ENCODE measurements at places on chromosomes 7 and 10.

- DNase-seq: no peak
Measured at GRCh38 chr10:30420266-30420665, 13.7 kb upstream of the MAP3K8 start.

- DNase-seq: no peak
Measured at GRCh38 chr7:120332433-120332832, 59.5 kb downstream of the KCND2 start.

GRCh38 chr10:60611291-60611747 is 167.0 kb upstream of the CDK1 start:
- no peak for DNase-seq

GRCh38 chr7:120926943-120927346 is 23.6 kb upstream of the ING3 start:
- DNase-seq: no peak

- DNase-seq: no peak
Measured at GRCh38 chr10:12195281-12195602, 449 bp downstream of the NUDT5 start.

DNA sequence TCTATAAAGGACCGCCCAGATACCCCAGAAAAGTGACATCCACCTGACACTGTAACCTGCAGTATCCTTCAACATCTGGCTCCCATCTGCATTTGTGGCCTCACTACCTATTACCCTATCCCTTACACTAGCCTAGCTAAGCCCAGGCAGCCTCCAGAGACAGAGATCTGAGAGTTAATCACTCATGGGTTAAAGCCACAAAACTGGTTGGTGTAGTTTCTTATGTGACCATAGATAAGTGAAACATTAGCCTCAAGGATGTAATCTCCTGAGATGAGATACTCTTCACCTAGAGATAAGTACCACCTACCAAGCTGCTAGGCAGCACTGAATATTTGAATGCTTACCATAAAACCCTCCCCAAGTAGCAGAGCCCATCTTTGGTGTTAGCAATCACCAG is 35.4 kb downstream of the CTTNBP2 start:
- no peak for DNase-seq

DNA sequence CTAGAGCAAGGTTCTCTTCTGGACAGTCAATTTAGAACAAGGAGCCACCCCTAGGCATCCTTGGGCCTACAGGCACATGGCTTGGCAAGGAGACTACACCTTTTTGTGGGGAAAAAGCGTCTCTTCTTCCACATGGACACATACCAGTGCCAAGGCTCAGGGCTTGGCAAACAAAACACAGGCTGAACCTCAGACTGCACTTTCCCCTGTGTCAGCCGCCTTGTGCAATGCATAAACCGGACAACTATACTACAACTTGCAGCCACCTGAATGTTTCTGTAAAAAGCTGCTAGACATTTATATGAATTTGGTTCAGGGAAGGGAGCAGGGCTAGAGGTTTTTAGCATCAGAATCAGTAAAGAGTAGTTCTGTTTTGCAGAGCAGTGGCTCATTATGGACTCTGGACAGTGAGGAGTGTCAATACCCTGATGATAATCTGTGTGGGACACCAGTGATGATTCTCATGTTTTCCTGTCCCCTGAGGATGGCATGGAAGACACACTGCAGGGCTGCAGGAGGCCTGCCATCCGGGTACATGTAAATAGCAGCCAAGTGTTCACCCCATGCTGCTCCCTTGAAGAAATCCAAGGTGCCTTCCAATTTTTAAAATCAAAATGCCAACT is 118.9 kb downstream of the GATA3 start:
- no peak for DNase-seq

GRCh38 chr7:159177284-159177953 is 32.8 kb upstream of the VIPR2 start:
- DNase-seq: no peak

- DNase-seq: no peak
Measured at GRCh38 chr7:47498229-47499056, 83.5 kb downstream of the TNS3 start.

DNA sequence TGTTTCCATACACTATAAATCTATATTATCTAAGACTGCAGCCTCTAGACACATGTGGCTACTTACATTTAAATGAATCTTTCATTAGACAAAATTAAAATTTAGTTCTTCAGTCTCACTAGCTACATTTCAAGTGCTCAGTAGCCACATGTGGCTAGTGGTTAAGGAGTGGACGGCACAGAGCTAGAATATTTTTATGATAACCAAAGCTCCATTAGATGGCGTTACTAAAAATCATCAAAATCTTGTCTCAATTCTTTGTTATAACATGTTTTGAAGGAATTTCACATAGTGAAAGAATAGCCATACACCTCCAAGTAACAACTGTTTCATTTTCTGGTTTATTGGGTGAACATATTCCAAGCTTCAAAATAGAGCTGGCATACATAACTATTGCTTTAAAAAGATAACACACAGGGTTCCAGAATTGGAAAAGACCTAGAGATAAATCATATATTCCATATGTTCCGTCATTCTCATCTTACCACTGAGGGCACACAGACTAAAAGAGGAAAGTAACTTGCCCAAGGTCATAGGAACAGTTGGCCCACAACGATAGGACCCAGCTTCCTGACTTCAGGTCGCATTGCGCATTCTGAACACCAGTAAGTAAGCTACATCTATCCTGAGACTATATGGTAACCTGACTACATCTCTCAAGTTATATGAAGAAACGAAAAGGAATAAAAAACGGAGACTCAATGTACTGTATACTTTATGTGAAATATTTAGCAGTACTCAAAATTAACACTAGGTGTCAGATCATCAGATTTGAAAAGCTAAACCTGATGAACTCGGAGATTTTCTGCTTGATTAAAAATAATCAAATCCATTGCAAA is 66.6 kb downstream of the CAV1 start:
- no peak for DNase-seq

DNA sequence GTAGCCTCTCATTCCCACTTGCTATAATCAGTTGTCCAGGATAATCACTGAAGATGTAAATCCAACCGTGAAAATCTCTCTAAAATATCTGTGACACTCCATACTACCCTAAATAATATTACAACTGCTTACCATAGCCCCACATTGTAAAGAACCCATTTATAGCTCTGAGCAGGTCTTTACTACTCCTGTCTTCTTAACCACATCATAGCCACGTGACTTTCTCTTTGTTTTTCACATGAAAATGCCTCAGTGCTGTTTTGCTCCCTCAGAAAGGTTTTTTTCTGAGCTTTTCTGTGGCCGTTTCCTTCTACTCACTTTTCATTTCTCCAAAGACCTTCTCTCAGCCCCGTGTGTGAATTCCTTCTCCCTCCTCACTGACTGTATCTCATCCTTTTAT is 662.2 kb upstream of the ADARB2 start:
- DNase-seq: no peak

DNA sequence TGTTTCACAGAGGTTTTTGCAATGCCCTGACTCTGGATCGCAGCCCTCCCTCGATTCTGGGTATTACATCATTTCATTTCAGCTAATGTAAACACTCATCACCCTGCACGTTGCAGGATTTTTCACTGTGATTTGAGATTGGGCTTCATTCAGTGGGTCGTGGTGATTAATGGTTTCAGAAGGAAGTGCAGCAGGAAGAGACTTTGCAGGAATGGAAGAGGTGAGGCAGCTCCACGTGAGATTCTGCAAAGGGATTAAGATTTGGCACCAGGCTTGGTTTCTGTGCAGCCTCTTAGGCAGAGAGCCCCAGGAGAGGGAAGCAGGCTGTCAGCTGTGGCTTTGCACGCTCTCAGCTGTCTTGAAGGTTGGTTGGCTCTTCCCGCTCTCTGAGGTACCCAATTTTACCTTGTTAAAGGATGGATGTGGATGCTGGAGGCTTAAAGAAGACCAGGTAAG is 95.2 kb downstream of the PLCE1 start:
- DNase-seq: no peak

- no peak for DNase-seq
Measured at GRCh38 chr7:46257761-46258448, 336.8 kb upstream of the IGFBP3 start.

DNA sequence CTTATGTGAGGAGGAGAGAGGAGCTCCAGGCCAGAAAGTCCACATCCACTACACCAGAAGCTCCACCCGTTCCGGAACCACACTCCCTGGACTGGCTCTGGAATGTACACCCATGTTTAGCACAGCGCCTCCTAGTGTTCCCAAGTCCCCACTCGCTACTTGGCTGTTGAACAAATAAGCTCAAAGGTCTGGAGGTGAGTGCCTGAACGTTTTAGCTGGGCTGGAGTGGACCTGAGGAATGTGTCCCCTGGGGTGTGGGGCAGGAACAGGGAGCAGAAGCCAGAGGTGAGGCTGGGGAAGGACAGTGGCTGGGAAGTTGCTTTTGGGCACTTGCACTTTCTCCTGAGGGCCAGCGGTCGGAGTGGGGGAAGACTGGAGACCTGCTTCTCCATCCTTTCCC is 164.1 kb upstream of the CDCA7L start:
- no peak for DNase-seq

DNA sequence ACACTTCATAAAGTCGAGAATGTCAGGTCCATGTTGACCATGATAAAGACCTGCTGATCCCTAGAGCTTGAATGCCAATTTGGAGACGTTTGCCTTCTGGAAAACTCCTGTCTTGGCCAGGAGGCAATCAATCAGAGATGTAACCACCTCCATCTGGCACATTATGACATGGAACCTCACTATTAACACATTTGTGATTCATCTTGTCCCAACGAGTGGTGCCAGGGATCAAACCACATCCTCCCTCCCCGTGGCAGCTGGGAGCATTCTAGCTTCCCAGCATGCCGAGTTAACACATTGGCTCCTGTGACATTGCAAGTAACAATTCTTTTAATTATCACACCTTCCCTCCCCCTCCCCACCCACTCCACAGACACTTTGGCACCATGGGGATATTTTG is 84.0 kb upstream of the PPP1R17 start:
- no peak for DNase-seq

DNA sequence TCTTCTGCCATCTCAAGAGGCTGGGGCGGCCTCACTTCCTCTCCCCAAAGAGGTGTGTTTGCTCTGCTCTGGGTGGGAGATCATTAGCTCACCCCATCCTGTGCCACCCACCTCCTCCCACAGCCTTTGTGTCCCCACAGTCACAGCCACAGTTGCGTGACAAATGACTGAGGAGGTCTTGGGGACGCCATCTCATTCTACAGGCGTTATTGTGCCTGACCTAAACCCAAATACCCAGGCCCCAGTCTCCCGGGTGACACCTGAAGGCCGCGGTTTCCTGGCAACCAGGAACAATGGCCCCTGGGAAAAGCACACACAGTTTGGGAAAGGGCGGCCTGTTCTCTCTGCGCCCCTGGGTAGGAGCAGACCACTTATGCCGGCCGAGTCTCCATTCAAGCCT is 51.6 kb downstream of the SLIT1 start:
- DNase-seq: no peak

GRCh38 chr7:43034535-43035002 is 77.9 kb upstream of the HECW1 start:
- no peak for DNase-seq

DNA sequence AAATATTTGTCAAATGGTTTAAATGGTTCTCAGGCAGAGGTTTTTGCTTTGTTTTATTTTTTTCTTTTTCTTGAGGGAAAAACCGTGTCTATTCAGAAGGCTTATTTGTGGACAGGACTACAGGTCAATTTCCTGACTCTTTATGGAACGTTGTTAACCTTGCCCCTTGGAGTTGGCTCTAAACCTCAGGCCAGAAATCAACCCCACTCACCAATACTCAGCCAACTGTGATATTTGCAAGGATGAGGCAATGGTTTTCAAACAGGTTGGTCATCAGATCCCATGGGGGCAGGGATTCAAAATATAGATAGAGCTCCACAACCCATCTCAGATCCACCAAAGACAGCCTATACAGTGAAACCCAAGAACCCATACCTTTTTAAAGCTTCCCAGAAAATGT is 10.2 kb downstream of the PDLIM1 start:
- no peak for DNase-seq

DNA sequence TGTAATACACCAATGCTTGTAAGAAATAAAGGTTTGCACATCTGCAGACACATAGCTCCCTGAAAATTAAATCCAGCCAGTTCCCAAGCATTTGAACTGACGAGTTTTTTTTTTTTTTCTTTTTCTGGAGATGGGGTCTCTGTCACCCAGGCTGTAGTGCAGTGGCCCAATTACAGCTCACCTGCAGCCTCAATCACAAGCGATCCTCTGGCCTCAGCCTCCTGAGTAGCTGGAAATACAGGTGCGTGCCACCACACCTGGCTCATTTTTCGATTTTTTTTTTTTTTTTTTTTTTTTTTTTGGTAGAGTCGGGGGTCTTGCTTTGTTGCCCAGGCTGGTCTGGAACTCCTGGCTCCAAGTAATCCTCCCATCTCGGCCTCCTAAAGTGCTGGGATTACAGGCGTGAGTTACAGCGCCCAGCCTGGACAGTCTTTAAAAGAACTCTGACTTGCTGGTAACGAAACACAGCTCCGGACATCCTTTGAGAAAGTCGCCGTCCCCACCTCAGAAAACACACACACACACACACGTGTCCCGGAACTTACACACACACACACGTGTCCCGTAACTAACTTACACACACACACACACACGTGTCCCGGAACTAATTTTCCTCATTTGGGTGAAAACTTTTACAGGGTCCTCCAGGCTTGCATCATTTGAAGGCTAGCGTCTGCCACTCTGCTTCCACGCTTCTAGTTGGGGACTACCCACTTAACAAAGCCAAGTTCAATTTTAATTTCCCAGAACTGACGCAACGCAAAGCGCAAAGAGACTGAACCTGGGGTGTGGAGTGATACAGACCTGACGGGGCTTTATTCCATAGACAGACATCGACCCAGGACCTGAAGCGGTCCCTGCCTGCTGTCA is 18.6 kb downstream of the OCM2 start:
- DNase-seq: no peak

DNA sequence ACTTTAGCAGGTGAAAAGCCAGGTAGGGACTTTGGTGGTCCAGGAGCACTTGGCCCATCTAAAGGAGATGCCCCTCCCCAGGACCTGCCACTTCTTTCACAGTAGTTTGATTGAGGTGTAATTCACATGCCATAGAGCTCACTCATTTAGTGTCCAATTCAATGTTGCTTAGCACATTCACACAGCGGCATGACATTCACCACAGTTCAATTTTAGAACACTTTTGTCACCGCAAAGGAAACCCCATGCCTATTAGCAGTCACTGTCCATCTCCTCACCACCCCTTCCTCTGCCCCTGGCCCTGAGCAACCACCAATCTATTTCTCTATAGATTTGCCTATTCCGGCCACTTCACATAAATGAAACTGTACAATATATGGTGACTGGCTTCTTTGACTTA is 211.6 kb upstream of the ZMIZ1 start:
- DNase-seq: no peak

GRCh38 chr10:118753331-118754228 is 1.2 kb downstream of the CACUL1 start:
- DNase-seq: no peak

- no peak for DNase-seq
Measured at GRCh38 chr7:106063024-106063423, 49.1 kb downstream of the SYPL1 start.

All from GOT3 (cell line).